ENCODE measurements at places on chromosomes 4 and X. TPM values are rescaled to one million over a fixed set of nuclear protein-coding genes. Genes with fewer than 3 reads are reported as not detected.

GRCh38 chr4:106670976-106671375 is 302.4 kb upstream of the GIMD1 start:
- H3K27me3 ChIP-seq = no peaks in the 10 kb centered on the region
- no peak overlapping the region for H3K27ac ChIP-seq
- H3K4me3 ChIP-seq = no peak overlapping the region
- no peaks in the 10 kb centered on the region for H3K36me3 ChIP-seq
- H3K4me1 ChIP-seq = no peaks in the 10 kb centered on the region

DNA sequence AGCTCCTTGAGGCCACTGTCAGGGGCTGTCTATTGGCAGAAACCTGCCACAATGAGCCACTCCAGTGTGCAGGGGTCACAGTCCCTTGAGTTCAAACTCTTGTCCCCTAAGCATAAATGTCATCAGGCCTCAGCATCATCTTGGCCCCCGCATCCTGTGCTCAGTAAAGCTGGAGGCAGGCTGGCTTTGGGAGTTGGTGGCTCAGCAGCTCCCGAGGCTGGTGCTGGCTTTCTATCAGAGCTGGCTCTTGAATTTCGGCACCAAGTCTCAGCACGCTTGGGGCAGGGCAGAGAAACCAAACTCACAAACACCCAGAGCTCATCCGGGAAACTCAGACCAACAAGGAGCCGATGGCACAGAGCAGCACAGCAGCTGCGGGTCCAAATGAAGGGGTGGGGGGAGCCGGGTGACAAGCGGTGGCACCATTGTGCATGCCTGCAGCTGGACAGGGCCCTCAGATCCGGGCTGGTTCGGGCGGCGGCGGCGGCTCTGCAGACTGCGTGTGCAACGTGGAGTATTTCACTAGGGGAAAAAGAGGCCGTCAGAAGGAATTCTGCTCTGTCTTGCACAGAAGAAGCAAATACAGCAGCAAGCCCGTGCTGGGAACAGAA is 75.5 kb downstream of the MTMR1 start:
- peaks cover 12% of the 10 kb centered on the region for H3K36me3 ChIP-seq
- no peaks in the 10 kb centered on the region for H3K27me3 ChIP-seq
- no peak for DNase-seq
- H3K4me1 ChIP-seq = no peaks in the 10 kb centered on the region
- H3K27ac ChIP-seq = no peak overlapping the region
- H3K4me3 ChIP-seq = no peak overlapping the region

DNA sequence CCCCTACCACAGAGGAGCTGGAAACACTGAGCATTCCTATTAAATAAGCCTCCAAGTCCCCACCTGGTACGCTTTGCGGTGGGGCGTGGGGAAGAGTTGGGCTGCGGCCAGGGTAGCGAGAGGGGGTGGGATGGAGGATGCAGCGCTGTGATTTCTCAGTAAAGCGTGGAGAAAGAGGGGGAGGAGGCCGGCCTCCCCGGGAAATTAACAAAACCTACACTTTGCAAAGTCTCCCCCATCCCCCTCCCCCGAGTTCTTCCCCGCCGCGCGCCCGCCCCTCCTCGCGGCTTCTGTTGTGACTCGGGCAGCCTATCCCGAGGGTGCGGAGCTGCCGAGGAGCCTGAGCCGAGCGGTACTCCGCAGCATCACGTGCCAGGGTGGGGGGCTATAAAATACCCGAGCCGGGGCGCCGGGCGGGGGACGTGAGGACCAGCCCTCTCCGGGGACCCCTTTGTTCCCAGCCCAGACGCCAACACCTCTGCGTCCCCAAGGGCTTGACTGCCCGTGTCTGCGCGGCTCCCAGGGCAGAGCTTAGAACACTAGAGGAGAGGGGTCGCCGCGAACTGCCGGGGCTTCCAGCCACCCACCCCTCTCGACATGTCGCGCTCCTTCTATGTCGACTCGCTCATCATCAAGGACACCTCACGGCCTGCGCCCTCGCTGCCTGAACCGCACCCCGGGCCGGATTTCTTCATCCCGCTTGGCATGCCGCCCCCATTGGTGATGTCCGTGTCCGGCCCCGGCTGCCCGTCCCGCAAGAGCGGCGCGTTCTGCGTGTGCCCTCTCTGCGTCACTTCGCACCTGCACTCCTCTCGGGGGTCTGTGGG is at the start of gene GSX2:
Gene GSX2 (plus strand): TSS at position 416 of the 827 bp plus-strand sequence. CDS start 182 bp downstream, at position 598.
- H3K36me3 ChIP-seq = no peaks in the 10 kb centered on the region
- peaks cover 77% of the 10 kb centered on the region for H3K27me3 ChIP-seq
- peaks cover 52% of the 10 kb centered on the region for H3K4me1 ChIP-seq
- H3K4me3 ChIP-seq = peak within 1 kb of the TSS; percentile 64
- no peak within 1 kb of the TSS for H3K27ac ChIP-seq

GRCh38 chrX:9656871-9657270 is 108.8 kb downstream of the GPR143 start:
- peaks cover 21% of the 10 kb centered on the region for H3K4me1 ChIP-seq
- peak overlapping the region; percentile 76 for H3K27ac ChIP-seq
- no peaks in the 10 kb centered on the region for H3K27me3 ChIP-seq
- peaks cover 52% of the 10 kb centered on the region for H3K36me3 ChIP-seq
- H3K4me3 ChIP-seq = no peak overlapping the region

DNA sequence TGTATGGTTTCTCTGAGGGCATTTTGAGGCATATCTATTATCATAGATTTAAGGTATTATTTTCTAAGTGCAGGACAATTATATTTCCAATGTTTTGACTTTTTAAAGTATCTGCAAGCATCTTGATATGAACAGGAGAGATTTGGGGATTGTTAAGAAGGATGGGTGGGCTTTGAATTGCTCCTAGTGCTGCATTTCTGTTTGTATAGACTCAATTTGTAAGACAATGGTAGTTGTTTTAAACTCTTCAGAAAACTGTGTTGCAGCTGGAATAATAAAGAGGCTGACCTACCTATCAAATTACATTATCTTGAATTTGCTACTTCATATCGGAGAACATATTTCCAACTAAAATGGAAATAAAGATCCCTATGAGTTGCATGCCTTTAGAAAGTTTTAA is 570.3 kb downstream of the ADGRL3 start:
- H3K27ac ChIP-seq = no peak overlapping the region
- no peak for DNase-seq
- H3K4me1 ChIP-seq = no peaks in the 10 kb centered on the region
- H3K27me3 ChIP-seq = no peaks in the 10 kb centered on the region

- H3K27ac ChIP-seq = peak overlapping the region; percentile 94
- H3K4me3 ChIP-seq = peak overlapping the region; percentile 52
- H3K4me1 ChIP-seq = peaks cover 54% of the 10 kb centered on the region
- H3K36me3 ChIP-seq = no peaks in the 10 kb centered on the region
- DNase-seq = no peak
Observed at GRCh38 chrX:65596270-65597034, 61.9 kb upstream of the LAS1L start.

GRCh38 chrX:23993012-23993633 is 33.9 kb downstream of the KLHL15 start:
- H3K4me1 ChIP-seq = peaks cover 5% of the 10 kb centered on the region
- no peak overlapping the region for H3K27ac ChIP-seq
- no peak overlapping the region for H3K4me3 ChIP-seq
- H3K36me3 ChIP-seq = peaks cover 23% of the 10 kb centered on the region
- H3K27me3 ChIP-seq = no peaks in the 10 kb centered on the region

DNA sequence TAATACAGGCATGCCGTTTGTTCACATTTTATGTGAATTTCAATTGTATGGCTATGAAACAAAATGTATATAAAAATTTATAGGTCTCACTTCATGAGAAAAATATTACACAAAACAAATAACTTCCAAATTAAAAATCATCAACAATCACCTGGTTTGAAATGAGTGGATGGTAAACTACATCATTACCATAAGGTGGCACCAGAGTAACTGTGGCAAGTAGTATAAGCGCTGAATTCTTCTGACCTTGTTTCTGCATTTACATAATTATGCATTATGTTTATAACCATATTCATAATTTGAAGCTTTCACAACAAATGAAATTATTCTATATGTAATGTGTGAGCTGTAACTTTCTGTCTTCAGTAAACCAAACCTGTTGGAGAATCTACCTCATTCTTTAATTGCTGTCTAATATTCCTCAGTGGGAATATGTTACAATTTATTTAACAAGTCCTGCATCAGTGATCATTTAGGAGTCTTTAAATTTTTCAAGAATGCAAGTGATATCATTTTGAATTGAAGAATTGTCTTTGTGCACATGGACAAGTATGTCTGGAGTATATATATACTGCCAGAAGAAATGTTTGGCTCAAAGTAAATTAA is 55.2 kb downstream of the MMRN1 start:
- DNase-seq = no peak
- no peaks in the 10 kb centered on the region for H3K36me3 ChIP-seq
- H3K4me1 ChIP-seq = no peaks in the 10 kb centered on the region
- H3K27me3 ChIP-seq = no peaks in the 10 kb centered on the region

DNA sequence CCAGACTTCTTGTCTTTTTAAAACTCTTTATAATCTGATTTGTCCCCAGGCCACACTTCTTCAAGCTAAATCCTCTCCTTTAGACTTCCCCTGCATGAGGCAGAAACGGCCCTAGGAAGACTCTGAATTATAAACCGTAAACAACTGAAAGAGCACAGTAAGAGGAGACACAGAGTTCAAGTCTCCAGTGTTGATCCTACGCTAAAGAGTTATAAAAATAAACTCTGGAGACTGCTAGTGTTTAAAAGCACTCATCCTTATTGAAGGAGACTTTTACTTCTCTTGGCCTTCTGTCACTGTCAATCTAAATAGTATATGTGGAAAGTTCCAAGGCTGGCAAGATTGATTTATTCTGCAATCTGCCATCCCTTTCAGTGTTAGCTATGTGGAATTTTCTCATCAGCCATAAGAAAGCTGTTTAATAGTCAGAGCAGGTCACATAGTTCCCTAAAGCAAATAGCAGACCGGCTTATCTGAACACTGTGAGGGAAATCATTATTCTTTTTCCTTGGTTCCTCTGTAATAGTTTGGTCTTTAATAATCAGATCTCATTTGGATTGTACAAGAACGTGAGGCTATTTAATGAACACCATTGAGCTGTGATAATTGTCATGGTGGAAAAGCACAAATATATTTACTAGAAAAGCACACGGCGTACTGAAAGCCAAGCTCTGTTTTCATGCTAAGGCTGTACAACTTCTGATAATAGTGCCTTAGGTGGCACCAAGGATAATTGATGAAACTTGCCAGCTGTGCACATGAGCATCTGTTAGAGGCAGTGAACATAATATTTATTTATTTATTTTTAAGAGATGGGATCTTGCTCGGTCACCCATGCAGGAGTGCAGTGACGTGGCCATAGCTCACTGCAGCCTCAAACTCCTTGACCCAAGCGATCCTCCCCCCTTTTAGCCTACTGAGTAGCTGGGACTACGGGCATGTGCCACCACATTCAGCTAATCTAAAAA is 157.7 kb downstream of the CEP135 start:
- no peak overlapping the region for H3K4me3 ChIP-seq
- H3K36me3 ChIP-seq = no peaks in the 10 kb centered on the region
- H3K27ac ChIP-seq = no peak overlapping the region
- DNase-seq = no peak
- no peaks in the 10 kb centered on the region for H3K4me1 ChIP-seq

DNA sequence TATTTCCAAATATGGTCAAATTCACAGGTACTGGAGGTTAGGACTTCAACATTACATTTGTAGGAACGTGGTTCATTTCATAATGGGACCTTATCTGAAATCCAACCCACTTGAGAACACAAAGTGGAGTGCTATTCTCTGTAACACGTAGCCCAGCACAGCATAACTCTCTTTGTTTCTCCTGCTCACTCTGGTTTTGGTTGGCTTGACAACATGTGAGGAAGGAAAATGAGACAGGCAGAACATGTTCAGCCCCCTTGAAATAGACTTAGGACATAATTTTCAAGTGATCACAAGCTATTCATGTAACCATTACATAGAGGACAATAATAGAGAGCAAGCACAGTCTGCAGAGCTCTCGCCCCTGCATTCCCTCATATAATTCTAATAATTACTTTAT is 115.1 kb upstream of the SMIM10 start:
- H3K36me3 ChIP-seq = no peaks in the 10 kb centered on the region
- no peak overlapping the region for H3K4me3 ChIP-seq
- H3K4me1 ChIP-seq = no peaks in the 10 kb centered on the region
- DNase-seq = no peak
- no peak overlapping the region for H3K27ac ChIP-seq

DNA sequence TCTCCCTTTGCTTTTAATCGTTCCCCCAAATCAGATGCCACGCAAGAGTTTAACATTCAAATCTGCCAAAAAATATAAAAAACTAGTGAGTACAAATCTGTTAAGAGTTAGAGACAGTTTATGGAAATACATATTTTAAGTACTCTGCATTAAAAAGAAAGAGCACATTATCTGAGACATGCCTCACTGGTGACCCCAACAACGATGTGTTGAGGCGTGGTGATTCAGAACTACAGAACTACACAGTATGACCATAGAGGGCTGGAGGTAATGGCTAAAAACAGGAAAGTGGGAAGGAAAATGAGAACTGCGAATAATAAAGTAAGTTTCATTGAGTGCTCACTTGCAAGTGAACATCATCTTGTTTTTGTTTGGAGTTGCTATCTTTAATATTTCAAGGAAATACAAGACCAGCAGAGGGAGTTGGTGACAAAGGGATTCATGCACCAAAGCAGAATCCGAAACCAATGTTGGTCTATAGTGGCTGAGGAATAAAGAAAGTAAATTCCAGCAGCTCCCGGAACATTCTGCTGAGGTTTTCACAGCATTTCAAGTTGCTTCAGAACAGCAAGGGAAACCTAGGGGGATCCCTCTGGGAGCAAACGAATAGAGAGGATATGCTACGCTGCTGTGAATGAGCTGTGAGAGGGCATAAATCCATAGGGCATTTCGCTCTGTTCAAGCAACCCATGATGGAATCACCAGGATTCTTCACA is 92.2 kb downstream of the DCHS2 start:
- no peak for DNase-seq
- H3K4me1 ChIP-seq = peaks cover 15% of the 10 kb centered on the region
- H3K27ac ChIP-seq = no peak overlapping the region
- H3K4me3 ChIP-seq = no peak overlapping the region
- no peaks in the 10 kb centered on the region for H3K36me3 ChIP-seq

The PROM1 gene
- not detected for total RNA-seq

The HS3ST1 gene
- 0.59 TPM for total RNA-seq

The ETDA gene
- total RNA-seq = not detected

The GSPT2 gene
- 12.9 TPM for total RNA-seq

Measured in activated B cell treated with CpG ODN at 0.5 μM for 24 hours (primary cell).